ENCODE measurements at places on chromosomes 1 and 21. TPM values are rescaled to one million over a fixed set of nuclear protein-coding genes. Genes with fewer than 3 reads are reported as not detected.

GRCh38 chr1:18160290-18160942, 52.8 kb downstream of the IGSF21 start:
- no peak for DNase-seq

The CHRM3 gene
- total RNA-seq, result 0.47 TPM

The RCAN3 gene
- total RNA-seq, result 0.18 TPM

GRCh38 chr21:45105906-45106485, 31.6 kb downstream of the ADARB1 start:
- DNase-seq, result peak; percentile 34

DNA sequence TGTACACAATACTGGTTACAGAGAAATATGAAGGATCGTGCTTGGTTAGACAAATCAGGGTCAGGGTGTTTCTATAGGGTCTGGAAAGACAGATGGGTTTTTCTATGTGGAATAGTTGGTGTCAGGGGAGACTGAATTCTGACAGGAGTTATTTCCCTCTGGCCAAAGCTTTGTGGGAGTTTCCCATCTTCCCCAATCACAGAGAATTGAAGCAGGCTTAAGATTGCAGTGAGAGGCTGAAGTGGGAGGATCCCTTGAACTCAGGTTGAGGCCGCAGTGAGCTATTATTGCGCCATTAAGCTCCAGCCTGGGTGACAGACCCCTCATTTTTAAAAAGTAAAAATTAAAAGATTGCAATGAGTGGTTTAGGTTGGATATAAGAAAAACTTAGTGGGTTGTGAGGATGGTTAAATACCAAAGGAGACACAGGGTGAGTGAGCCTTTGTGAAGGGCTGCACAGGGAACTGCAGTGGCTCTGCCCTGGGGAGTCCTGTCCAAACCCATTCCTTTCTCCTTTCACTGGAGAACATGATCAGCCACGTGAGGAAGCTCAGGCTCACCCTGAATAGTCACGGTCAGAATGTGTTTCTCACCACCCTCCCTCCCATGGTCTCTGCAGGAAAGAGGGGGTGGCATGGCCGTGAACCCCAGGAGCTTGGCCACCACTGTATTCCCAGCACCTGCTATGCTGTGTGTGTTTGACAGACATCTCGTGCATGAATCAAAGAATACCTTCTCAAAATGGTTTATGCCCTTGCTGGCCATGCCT, 101.2 kb downstream of the INTS7 start:
- no peak for DNase-seq

The ZNF436 gene
- 15.8 TPM for total RNA-seq

DNA sequence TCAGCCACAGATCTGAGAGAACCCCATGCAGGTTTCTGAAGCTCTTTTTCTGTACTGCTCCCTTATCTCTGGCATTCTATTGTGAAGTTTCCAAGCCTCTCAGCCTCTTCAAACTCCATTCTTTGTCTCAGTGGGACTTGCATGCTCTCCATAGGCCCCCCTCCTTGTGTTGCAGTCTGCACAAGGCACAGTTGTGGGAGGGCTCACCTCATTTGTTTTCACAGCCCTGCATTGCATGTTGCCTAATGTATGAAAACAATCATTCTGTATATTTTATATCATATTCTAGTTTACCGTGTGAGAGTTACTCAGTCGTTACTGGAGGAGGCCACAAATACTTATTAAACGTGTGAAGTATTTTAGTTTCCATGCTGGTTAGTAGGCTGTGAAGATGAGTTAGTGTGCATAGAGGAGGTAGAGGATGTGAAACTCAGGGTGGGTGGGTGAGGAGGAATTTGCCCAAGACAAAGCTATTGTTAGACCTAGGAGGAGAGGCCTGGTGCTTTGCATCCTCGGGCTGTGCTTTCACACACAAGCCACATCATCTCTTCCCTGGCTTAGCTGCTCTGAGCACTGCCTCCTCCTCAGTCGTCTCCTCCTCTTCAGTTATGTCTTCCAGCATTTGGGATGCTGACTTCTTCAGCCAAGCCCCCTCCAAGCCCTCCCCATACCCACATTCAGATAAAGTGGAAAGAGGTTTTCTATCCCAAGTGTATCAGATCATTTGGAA, 7.8 kb upstream of the CHI3L2 start:
- DNase-seq, result no peak

The RUNX3 gene
- 0.02 TPM for total RNA-seq

GRCh38 chr1:225944951-225945350, 3.9 kb upstream of the LEFTY2 start:
- no peak for DNase-seq

DNA sequence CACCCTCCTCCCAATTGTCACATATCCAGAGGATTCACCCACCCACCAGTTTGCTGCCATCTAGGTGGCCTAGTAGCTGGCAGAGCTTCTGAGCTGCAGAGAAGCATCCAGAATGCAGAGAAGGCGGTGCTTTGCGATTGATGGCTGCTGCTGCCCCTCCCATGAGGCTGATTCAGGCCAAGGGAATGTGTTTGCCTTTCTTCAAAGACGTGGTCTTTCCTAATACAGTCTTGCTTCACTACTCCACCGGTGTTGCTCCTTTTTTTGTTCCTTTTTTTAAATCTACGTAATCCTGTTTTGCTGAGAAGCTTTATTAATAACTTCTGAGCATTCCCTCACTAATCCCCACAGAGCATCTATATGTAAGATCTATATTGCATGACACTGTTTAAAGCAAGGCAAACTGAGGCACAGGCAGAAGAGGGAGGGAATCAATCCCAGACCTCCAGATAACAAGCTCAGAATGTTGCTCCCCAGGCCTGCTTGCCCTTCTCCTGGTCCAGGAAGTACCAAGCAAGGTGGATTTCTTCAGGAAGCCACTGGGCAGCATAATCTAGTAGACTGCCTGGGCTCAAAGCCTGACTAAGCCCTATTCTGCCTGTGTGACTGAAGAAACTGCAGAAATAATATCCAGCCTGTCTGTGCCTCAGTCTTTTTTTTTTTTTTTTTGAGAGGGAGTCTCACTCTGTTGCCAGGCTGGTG, 275.5 kb upstream of the FMN2 start:
- DNase-seq, result peak; percentile 34

DNA sequence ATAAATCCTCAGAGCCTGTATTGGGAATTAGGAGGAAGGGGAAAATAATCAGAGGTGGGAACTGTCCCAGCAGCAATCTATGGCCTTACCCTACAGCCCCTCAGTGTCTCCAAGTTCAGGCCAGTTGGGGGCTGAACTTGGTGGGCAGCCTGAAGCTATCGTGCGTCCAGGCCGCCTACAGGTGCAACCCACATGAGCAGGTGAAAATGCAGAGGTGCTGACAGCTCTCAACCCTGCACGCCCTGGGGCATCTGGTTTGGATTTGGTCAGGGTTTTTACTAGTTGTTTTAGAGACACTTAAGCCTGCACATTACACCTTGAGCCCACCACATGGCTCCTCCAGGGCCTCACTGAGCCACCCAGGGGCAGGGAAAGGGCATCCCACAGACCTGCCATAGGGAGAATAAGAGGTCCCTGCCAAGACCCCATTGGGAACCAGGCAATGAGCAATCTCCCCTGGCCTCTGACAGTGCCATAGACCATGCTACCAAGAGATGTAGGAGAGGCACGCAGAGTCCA, 209.5 kb downstream of the FOXD2 start:
- DNase-seq, result no peak

GRCh38 chr21:37905291-37905690, 11.0 kb downstream of the KCNJ6 start:
- DNase-seq, result no peak

DNA sequence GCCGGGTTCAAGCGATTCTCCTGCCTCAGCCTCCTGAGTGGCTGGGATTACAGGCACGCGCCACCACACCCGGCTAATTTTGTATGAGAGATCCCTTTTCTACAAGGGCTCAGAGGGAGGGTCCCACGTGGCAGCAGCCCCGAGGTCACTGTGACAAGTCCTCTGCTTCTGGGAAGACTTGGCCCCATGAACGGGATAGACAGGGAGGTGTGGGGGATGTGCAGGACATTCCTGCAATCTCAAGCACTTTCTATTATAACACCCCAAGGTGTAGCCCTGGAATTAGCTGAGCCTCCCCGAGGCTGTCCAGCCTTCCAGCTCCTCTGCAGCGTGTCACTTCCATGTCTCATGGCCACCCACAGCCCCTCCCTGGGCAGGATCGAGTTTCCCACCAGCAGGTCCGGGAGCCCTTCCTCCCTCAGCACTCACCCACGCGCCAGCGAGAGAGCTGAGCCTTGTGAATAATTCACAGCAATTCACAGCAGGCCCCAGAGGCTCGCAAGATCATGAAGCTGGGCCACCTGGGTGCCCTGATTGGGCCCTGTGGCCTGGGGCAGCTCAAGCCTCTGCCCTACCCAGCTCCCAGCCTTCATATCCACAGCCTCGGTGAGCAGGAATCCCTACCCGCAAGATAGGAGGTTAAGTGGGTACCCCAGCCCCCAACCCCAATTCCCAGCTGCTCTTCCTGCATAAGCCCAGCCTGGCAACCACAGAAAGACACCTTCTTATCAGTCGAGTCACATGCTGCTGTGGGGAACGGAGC, 22.8 kb upstream of the RNU1-4 start:
- DNase-seq, result peak; percentile 57

The MMP23B gene
- 2.7 TPM for total RNA-seq

- peak; percentile 69 for DNase-seq
These were observed 189.4 kb downstream of the PBX1 start for GRCh38 chr1:164748253-164748899.

The KIF26B gene
- 14.4 TPM for total RNA-seq

DNA sequence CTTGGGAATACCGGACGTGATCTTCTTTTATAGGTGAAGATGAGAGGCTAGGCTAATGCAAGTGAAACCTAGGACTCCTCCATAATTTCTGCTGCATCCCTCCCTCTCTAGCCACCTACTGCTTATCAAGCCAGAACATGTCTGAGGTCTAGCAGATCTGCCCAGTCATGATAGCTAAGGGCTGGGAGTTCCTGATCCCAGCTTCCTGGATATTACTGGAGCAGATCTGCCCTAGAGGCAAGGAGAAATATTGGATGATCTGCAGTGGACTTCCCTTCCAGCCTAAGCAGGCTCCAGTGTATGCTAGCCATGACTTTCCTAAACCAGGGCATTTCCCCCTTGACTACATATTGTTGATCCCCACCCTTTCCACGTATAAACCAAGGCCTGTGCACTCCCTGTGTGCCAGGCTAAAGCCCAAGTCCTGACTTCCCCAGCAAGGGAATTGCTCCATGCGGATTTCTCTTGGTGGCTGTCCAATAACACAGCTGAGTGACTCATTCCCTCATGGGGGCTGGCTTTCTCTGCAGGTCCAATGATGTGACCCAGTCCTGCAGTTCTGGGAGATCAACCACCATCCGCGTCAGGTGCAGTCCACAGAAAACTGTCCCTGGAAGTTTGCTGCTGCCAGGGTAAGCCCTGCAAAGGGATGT, 15.5 kb upstream of the SARS1 start:
- no peak for DNase-seq

DNA sequence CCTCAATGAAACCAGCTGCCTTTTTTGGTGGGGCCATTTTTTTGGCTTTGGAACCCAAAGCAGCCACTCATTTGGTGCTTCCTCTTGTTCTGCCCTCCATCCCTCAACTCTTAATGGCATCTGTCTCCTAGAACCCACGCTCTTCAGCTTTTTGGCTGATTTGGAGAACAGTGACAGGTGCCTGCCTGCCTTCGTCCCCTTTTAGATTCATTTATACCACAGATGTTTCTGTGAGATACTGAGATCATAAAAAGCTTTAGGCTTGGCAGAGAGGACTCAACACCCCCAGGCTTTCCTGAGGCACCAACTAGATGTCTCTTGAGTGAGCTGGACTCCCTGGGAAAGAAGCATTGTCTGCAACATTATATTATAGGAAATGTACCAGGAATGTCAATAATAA, 20.4 kb upstream of the YTHDF2 start:
- no peak for DNase-seq

The NHLH2 gene
- total RNA-seq, result not detected

The OVAAL gene
- not detected for total RNA-seq

GRCh38 chr1:224542783-224543440, 73.2 kb upstream of the CNIH3 start:
- DNase-seq, result peak; percentile 83

The DTL gene
- 82.1 TPM for total RNA-seq

The GJC2 gene
- 0.43 TPM for total RNA-seq

The CORT gene
- 0.30 TPM for total RNA-seq

- no peak for DNase-seq
These were observed 79.4 kb downstream of the GON4L start for GRCh38 chr1:155777582-155777981.

- no peak for DNase-seq
These were observed 18.4 kb upstream of the COL6A1 start for GRCh38 chr21:45963232-45963570.

DNA sequence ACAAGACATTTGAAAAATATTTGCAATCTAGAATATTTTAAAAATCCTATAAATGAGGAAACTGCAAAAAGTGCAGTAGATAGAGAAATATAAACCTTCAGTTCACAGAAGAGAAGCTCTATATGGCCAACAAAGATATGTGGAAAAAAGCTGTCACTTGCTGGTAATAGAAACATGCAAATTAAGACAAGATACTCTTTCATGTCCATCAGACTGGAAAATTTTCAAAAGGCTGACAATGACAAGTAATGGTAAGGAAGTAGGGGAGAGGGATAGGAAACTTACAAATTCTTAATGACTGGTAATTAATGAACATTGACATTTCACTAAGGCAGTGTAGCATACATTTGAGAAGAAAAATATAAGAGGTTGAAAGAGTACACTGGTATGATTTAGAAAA, 147.9 kb downstream of the MRPL39 start:
- DNase-seq, result no peak

DNA sequence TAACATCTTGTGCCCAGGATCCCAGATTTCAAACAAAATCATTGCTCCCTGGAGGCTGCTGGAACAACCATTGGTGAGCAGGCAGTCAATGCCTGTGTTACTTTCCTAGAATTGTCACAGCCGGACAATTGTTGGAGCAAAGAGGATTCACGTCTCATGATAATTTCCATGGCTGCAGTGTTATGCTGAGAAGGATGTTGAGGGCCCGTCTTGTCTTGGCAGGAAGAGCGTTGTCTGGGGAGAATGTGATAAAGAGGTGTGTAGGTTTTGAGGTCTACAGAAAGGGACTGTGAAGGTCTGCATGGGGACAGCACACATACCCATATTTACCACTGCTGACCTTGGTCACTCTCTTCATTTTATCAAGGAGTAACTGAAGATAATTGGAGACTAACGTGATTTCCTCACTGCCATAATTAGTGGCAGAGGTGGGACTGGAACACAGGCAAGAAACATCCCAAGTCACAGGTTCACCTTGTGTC, 6.3 kb downstream of the MECR start:
- no peak for DNase-seq
